Endothelial cell of umbilical vein (primary cell): ENCODE measurements at places on chromosomes 5 and 9. TPM values are rescaled to one million over a fixed set of nuclear protein-coding genes. Genes with fewer than 3 reads are reported as not detected.

The GFRA3 gene
- not detected in 2 replicates for total RNA-seq

DNA sequence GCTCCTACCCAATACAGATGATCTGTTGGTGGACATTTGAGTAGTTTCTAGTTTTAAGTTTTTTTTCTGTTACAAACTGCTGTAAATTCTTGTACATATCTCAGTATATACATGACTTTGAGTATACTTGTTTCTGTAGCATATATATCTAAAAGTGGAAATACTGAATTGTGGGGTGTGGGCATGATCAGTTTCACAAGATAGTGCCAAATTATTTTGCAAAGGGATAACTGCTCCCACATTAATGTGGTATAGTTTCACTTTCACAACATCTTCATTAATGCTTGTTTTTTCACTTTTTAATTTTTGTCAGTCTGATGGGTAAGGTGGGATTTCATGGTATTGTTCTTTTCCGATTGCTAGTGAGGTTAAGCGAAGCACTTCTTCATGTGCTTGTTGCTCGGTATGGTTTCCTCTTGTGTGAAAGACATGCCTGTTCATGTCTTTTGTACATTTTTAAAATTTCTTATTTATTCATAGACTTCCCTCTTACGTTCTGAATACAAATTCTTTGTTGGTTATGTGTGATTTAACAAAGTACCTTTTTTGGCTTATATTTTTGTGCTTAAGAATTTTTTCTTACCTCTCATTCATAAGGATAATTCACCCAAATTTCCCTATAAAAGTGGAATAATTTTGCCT, 103.5 kb downstream of the CDC42SE2 start:
- H3K36me3 ChIP-seq: no peaks in the 10 kb centered on the region
- H3K4me1 ChIP-seq: no peaks in the 10 kb centered on the region
- H3K4me3 ChIP-seq: no peak overlapping the region
- DNase-seq: no peak
- H3K27me3 ChIP-seq: no peaks in the 10 kb centered on the region

The SOX30 gene
- not detected in 2 replicates for total RNA-seq

The PCDHGB5 gene
- 11.4 and 14.4 TPM in 2 replicates for total RNA-seq

DNA sequence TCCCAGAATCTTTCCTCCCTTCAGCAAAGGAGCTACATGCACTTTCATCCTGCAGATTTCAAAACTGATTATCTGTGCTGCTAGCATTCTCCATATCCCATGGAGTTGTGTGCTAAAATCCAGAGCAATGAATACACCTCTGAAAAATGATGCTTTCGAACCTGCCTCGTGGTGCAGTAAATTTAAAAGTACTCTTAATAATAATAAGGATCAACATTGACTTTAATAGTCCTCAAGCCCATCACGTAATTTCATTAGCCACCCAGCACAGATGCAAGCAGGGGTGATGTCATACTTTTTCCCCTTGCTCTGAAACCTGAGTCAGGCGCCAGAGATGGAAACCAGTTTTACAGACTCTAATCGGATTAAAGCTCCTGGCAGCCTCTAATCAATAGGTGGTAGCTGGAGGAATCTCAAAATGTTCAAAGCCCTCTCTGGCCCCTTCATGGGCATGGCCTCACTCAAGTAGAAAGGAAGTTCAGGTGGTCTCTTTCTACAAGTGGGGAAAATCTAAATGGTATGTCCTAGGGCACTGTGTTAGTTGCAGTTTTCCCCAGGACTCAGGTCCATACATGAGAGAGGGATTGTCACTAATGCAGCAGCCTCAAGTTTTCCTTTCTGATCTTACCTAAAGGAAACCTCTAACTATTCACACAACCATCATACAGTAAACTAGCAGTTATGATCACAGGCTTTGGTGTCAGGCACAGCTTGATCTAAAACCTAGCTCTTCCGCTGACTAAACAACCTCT, 221.6 kb upstream of the SLC30A5 start:
- no peaks in the 10 kb centered on the region for H3K4me1 ChIP-seq
- no peak for DNase-seq
- H3K4me3 ChIP-seq: no peak overlapping the region
- no peaks in the 10 kb centered on the region for H3K36me3 ChIP-seq
- no peak overlapping the region for H3K27ac ChIP-seq
- H3K27me3 ChIP-seq: no peaks in the 10 kb centered on the region
